Hypothalamus (tissue), 51 donors: ENCODE measurements at places on chromosomes 6 and 20.

- DNase-seq: no peak
Measured at GRCh38 chr6:30075094-30075789, at the start of gene RNF39. Gene RNF39, minus strand, starts transcription at chr6:30075769. Its CDS starts 184 bp downstream, at chr6:30075585.

- no peak for DNase-seq
Measured at GRCh38 chr20:34557936-34558319, 590 bp upstream of the MAP1LC3A start.

DNA sequence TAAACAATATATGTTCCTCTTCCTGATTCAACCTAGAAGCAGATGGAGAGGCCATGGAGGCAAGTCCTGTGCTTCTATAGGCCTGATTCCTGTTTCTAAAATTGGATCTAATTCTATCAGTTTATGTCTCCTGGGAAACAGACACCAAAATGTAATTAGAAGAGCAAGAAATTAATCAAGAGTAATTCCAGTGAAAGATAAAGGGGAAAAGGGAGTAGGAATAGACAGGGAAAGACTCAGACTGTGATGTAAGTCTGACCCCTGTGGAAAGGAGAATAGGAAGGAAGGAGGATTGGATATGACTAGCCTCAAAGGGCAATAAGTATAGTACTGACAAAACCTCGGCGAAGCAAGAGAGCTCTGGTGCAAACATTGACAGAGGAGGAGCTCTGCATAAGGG is 33.9 kb upstream of the FBXO30 start:
- no peak for DNase-seq

DNA sequence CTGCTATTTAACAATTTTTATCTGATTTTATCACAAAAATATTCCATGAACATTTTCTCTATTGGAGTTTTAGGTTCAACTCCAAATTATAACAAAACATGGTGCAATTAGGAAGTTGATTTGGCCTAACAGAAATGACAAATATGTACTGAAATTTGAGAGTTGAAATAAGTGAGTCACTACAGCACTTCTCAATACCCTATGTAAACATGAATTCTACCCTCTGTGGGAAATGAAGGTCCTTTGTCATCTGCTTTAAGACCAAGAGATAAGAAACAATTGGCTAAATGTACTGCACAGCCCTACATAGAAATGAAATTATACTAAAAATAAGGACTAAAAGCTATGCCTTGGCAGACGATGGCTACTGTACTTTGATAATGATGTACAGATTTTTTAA is 86.2 kb upstream of the BEND6 start:
- no peak for DNase-seq

- DNase-seq: no peak
Measured at GRCh38 chr6:79373246-79373645, 138.8 kb upstream of the HMGN3 start.

GRCh38 chr20:16926626-16927430 is 178.7 kb downstream of the OTOR start:
- no peak for DNase-seq

- no peak for DNase-seq
Measured at GRCh38 chr6:122048570-122048969, 350.9 kb upstream of the HSF2 start.

DNA sequence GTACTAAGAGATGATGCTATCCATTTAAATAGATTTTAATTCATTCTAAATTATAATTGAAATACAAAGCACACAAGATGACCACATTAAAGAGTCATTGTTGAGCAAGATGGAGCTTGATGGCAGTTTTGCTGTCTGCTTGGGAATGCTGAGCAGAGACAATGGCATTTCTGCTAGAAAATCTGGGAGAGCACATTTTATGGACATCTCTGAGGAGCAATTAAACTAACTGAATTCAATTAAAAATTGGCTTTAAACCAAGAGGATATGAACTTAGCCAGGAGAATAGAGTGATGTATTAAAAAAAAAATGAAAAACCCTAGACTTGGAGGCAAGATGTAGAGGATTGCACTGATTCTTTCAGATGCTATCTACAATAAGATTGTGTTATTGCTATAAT is 19.1 kb upstream of the ADGRB3 start:
- no peak for DNase-seq

DNA sequence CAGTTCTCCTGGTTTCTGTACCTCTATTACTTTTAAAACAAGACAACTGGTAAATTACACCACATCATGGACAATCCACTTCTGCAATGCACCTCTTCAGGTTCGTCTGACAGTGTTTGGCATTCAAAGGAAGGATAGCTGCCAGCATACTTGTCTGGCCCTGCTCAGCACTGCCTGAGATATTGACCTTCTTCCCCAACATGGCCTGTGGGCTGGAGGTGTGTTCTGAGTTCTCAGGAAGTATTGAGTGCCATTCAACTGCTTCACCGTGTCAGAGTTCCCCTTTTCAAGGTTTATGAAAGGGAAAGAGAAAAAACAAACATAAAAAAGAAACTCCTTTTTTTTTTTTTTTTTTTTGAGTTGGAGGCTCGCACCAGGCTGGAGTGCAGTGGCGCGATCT is 267.9 kb upstream of the SASH1 start:
- no peak for DNase-seq
